ENCODE measurements at places on chromosomes 12 and 14. TPM values are rescaled to one million over a fixed set of nuclear protein-coding genes. Genes with fewer than 3 reads are reported as not detected.

The PLEKHG7 gene
- 0.37 TPM for total RNA-seq

The OR6C3 gene
- total RNA-seq = not detected

The NELL2 gene
- 28.1 TPM for total RNA-seq

The CLEC4A gene
- 2.1 TPM for total RNA-seq

The ARHGAP5 gene
- total RNA-seq = 338 TPM

The GPRC5D gene
- total RNA-seq = not detected

The CCDC196 gene
- total RNA-seq = not detected

The CMA1 gene
- 3.2 TPM for total RNA-seq

The HAL gene
- not detected for total RNA-seq

The GRIN2B gene
- 1.7 TPM for total RNA-seq

The LUM gene
- total RNA-seq = 2,635 TPM
